Stomach (tissue), 19 donors: ENCODE measurements at places on chromosomes 13 and 19.

GRCh38 chr19:46596008-46596407 is 5.1 kb upstream of the CALM3 start:
- DNase-seq: no peak

GRCh38 chr19:19256072-19256969 is 16.8 kb downstream of the TM6SF2 start:
- DNase-seq: no peak

GRCh38 chr13:33761740-33762139 is 56.2 kb upstream of the RFC3 start:
- no peak for DNase-seq

GRCh38 chr13:69092615-69093322 is 1014.9 kb upstream of the ATXN8OS start:
- no peak for DNase-seq

- DNase-seq: peak; percentile 96
Observed at GRCh38 chr19:47096100-47096704, 17.4 kb downstream of the ZC3H4 start.

DNA sequence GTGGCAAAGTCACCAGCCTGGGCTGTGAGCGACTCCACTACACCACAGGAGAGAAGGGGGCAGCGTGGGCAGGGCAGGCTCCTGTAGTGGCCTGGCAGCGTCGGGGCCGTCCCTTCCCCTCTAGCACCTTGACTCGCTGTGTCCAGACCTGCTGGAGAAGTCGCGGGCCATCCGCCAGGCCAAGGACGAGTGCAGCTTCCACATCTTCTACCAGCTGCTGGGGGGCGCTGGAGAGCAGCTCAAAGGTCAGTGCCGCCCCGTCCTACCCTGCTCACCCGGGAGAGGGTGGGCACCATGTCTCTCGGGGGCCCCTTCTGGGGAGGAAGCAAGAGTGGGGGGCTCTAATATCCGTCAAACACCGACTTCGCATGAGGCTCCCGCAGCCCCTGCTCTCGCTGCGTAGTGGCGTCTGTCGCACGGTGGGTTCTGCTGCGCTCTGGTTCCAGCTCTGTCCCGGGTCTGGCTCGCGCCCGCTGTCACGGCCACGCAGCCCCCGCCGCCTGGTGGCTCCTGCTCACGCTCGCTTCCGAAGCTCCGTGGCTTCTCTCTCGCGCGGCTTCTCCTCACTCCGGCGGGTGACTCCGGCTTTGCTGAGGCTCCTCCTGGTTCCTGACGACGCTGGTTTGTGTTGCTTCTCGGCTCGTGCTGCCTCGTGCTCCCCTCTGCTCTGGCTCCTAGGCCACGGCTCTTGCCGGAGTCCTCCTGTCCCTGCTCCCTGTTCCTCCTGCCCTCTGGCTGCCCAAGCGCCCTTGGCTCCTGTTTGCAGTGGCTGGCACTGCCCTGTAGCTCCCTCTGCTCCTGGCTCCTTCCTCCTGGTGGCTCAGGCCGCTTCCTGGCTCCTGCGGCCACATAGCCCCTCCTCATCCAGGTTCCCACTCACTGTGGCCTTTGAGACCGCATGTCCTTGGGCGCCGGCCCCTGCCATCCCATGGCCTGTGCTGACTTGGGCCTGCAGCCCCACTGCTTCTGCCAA is 27.2 kb downstream of the MYH14 start:
- no peak for DNase-seq
